ENCODE measurements at places on chromosomes 1 and 21.

GRCh38 chr1:3593334-3593733 is 18.0 kb downstream of the MEGF6 start:
- DNase-seq, result no peak

DNA sequence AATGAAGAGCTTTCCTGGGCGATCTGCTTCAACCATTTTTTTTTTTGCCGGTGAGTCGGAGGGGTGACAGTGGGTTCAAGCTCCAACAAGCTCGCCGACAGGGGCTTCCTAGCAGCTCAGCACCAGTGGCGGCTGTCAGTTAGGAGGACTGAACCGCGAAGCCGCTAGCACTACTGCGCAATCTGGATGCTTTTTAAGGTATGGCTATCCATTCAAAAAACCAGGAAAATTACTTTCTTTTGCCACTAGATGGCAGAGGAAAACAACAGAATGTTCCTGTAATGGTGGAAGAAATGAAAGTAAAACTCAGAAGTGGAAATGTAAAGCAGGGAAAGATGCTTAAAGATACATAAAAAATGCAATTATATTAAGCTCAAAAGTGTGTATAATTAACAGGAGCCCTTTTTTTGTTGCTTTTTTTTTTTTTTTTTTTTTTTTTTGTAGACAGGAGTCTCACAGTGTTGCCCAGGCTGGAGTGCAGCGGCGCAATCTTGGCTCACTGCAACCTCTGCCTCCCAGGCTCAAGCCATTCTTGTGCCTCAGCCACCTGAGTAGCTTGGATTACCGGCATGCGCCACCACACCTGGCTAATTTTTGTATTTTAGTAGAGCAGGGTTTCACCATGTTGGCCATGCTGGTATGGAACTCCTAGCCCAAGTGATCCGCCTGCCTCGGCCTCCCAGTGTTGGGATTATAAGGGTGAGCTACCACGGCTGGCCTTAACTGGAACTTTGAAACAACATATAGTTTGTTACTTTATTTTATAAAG is 8.5 kb downstream of the KYAT3 start:
- DNase-seq, result no peak

GRCh38 chr1:173865468-173866164 is 2.2 kb downstream of the GAS5 start:
- no peak for DNase-seq

- no peak for DNase-seq
Observed at GRCh38 chr1:65698590-65698989, 94.1 kb upstream of the PDE4B start.

DNA sequence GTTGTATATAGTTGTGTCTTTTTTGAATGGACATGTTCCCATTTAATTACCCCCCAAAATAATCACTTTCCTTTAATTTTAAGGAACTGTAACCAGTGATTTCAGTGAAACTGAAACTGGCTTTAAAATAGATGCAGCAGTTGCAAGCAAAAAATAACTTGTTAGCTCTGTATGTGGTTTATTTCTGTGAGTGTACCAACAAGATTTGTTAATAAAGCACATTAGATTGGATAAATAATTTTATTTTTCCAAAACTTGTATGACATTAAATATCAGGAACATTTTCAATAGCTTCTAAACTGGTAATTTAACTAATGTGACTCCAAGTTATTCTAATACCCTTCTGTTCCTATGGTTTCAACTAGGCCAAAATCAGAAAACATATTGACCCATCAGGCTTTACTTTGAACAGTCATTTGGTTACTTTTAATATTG is 184.3 kb upstream of the CACYBP start:
- no peak for DNase-seq

DNA sequence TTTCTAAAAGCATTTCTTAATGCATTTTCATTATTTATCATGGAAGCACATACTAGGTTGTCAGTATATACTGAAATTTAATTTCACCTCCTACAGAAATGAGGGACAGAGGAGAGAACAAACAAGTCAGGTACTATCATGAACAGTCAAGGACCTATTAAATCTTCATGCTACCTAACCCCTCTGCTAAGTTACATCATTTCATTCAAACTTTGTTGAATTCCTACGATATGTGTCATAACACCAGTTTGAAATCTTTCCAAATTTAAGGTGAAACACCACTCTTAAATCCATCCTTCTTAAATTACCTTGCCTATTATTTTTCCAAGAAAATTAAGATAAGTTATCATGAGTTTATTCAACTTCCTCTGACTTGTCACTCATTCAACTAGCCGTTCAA is 78.9 kb downstream of the DENND1B start:
- no peak for DNase-seq

DNA sequence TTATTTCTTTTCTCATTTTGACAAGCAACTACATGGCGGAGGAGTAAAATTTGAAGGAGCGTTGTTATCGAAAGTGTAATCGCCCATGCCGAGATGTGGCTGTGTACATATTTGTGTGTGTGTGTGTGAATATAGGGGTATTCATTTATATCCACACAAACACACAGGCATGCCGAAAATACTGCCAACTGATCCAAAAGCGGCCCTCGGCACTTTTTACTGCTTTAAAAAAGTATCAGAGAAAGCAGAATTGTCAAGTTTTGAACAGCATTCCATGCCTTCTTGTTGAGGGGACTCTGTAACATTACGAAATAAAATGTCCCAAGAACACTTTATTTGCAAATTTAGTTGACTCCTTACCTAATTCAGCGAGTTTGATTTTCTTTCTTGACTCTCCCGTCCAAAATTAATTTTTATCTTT is 1.1 kb downstream of the PBX1 start:
- DNase-seq, result no peak

GRCh38 chr1:246788895-246789338 is 64.7 kb downstream of the SCCPDH start:
- no peak for DNase-seq

DNA sequence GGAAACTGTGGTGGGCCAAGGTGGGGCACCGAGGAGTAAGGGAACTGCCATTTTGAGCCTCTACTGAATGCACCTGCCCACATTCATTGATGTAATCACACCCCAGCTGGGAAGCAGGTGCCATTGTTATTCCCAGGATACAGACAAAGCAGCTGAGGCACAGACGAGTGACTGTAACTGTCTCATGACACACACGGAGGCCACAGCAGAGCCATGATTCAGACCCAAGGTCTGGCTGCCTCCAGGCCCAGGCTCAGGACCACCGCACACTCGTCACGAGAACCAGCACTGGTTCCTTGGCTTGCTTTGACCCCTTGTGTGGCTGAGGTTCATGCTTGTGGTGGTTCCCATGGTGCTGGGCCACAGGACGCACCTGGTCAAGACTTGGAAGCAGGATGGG is 45.6 kb upstream of the CLIC4 start:
- no peak for DNase-seq

DNA sequence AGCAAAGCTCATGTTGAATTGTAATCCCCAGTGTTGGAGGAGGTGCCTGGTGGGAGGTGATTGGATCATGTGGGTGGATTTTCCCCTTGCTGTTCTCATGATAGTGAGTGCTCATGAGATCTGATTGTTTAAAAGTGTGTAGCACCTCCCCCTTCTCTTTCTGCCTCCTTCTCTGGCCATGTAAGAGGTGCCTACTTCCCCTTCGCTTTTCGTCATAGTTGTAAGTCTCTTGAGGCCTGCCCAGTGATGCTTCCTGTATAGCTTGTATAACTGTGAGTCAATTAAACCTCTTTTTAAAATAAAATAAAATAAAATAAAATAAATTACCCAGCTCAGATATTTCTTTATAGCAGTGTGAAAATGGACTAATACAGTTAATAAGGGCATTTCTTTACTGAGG is 1025.7 kb downstream of the PLA2G4A start:
- DNase-seq, result no peak

- DNase-seq, result no peak
Observed at GRCh38 chr1:61130338-61131000, 48.1 kb downstream of the NFIA start.

GRCh38 chr1:97505289-97505688 is 415.5 kb downstream of the DPYD start:
- DNase-seq, result no peak

DNA sequence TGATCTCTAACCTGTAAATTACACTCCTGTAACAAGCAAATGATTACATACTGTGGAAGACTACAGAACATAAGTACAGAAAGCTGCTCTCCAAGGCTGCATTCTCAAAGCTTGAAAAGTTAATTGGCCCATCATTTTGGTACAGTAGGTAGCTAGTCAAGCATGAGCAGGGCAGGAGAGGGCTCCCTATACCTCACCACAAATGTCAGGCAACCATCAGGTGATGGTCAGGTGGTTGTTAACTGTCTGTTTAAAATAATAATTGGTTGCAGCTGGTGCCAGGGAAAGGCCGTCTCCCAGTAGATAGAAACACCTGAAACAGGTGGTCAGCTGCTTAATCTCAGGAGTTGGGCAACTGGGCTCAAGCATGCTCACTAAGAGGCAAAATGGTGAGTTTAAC is 13.1 kb upstream of the SLC1A7 start:
- DNase-seq, result no peak

- no peak for DNase-seq
Observed at GRCh38 chr1:153679337-153680119, 1.0 kb downstream of the NPR1 start.

GRCh38 chr1:52867087-52867863 is 24.7 kb downstream of the ZYG11A start:
- no peak for DNase-seq

GRCh38 chr1:167746988-167747655 is 25.3 kb downstream of the MPZL1 start:
- DNase-seq, result no peak

DNA sequence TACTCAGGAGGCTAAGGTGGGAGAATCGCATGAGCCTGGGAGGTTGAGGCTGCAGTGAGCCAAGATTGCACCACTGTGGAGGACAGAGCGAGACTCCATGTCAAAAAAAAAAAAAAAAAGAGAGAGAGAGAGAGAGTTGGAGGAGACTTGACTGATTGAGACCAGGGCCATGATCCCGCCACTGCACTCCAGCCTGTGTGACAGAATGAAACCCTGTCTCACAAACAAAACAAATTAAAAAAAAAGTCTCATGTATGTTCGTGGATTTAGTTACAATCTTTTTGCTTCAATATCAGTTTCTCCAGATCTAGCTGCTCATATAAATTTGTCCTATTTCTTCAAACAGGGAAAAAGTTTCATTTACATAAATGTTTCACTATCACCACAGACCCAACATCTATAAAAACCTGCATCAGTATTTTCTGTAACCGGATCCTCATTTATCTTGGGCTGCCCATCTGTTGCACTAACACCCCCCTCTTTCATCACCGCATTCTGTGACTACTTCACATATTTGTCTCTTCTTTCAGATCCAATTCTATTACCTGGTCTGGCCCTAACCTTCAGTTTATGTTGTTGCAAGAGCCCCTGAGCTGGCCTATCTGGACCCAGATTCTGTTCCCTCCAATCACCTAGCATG is 127.0 kb downstream of the GREM2 start:
- no peak for DNase-seq

GRCh38 chr1:178973652-178974101 is 52.0 kb upstream of the FAM20B start:
- no peak for DNase-seq

- no peak for DNase-seq
Observed at GRCh38 chr1:167119696-167120095, 25.8 kb downstream of the STYXL2 start.

DNA sequence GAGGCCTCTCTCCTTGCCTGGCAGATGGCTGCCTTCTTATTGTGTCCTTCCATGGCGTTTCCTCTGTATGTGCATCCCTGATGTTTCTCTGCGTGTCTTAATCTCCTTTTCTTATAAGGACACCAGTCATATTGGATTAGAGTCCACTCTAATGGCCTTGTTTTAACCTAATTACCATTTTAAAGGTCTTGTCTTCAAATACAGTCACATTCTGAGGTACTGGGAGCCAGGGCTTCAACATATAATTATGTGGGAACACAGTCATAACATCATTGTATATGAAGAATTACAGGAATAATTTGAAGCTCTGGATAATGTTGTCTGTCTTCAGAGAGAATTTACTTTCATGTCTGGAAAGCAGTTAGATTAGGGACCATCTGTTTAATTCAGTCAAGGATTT is 56.4 kb upstream of the PTGFR start:
- no peak for DNase-seq

DNA sequence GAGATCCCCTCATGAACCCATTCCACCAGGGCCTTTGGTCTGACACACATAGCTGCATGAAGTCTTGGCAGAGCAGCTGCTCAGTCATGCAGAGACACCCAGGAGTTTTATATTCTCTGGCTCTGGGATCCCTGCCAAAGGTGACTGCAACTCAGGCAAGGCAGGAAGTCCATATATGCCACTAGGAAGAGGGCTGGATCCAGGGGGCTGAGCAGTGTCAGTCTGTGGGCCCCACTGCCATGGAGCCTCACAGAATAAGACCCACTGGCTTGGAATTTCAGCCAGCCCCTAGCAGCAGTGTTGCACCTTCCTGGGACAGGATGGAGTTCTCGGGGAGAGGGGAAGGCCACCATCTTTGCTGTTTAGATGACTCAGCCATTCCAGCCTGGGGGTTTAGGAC is 199.7 kb downstream of the TBX15 start:
- no peak for DNase-seq

GRCh38 chr1:157193702-157194391 is 55.7 kb upstream of the ETV3 start:
- DNase-seq, result peak; percentile 12

DNA sequence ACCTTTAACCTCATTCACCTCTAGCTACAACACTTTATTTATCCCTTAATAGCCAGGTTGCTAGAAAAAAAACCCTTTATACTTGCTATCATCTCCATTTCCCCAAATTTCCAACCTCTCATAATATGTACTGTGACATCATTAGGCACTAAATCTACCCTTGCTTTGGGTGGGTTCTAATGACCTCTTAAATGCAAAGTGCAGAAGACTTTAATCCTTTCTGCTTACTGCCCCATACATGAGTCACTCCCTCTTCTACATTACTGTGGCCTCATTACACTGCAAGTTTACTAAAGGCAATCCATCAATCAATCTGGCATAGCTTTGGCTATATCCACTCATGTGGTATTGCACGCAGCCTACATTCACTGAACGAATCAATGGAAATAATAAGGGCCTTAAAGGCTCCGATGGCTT is 353.3 kb downstream of the SMYD3 start:
- DNase-seq, result no peak

All from occipital lobe (tissue), 3 donors.